ENCODE measurements at places on chromosomes 7 and 10. TPM values are rescaled to one million over a fixed set of nuclear protein-coding genes. Genes with fewer than 3 reads are reported as not detected.

Gene LIPM
- not detected for total RNA-seq

Gene MYPN
- total RNA-seq: 0.83 TPM

Gene GJD4
- total RNA-seq: not detected

Gene ACBD7
- 0.31 TPM for total RNA-seq

Gene ASZ1
- total RNA-seq: not detected

Gene NPFFR1
- total RNA-seq: not detected

Gene PNLIPRP3
- total RNA-seq: not detected

Gene ZNF37A
- 13.1 TPM for total RNA-seq

Gene NEURL1
- 19.2 TPM for total RNA-seq

Gene TAC1
- not detected for total RNA-seq

Gene EBLN1
- not detected for total RNA-seq

Gene CPN1
- total RNA-seq: not detected

Gene OR2A42
- total RNA-seq: not detected

Gene ACSM6
- total RNA-seq: 2.0 TPM

Gene PPP1R17
- not detected for total RNA-seq

Gene TBL2
- total RNA-seq: 21.2 TPM

Measured in pancreas (tissue), 10 donors.